Hippocampal formation (tissue), 2 donors: ENCODE measurements at places on chromosomes 5 and 9.
A peak's percentile ranks its signal among the peaks of the same experiment; 100 is the strongest.

- DNase-seq = no peak
Measured at GRCh38 chr9:133189826-133190225, 19.2 kb downstream of the OBP2B start.

GRCh38 chr5:3194684-3195083, 400.9 kb upstream of the IRX1 start:
- DNase-seq = no peak

DNA sequence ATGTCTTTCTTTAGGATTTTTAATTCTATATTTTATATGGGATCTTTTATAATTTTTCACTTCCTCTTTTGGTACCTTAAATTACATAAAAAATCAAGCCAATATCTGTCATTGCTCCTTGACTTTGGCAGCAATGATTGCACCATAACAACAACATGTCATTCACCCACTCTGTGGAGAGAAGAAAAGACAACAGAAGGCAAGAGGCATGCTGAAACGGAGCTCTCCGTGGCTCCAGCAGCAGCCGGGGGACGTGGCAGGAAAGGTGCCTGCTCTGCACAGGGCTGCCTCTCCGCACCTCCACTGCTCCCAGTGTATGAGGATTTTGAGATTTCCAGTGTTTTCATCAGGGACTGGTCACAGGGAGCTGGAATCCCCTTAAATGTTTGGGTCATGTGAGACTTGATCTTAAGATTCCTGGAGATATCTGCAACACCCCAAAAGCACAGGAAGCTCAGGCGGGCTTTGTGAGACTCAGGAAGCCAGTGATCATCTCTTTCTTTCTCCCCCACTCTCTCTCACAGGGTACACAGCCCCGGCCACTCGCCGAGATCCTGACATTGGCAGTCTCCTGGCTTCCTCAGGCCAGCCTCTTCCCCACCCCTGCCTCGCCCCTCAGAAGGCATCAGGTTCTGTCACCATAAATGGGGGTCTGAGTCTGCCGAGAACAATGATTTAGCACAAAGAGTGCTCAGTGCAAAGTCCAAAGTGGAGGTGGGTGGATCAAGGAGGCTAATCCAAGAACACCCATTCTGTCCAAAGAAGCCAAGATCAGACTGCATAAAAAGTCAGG, 74.6 kb downstream of the ACTL7B start:
- no peak for DNase-seq

- DNase-seq = no peak
Measured at GRCh38 chr5:98458004-98458403, 315.5 kb upstream of the RGMB start.

- DNase-seq = no peak
Measured at GRCh38 chr5:134794082-134794481, 35.5 kb downstream of the DDX46 start.

- DNase-seq = no peak
Measured at GRCh38 chr9:111843971-111844370, 49.2 kb upstream of the SHOC1 start.

DNA sequence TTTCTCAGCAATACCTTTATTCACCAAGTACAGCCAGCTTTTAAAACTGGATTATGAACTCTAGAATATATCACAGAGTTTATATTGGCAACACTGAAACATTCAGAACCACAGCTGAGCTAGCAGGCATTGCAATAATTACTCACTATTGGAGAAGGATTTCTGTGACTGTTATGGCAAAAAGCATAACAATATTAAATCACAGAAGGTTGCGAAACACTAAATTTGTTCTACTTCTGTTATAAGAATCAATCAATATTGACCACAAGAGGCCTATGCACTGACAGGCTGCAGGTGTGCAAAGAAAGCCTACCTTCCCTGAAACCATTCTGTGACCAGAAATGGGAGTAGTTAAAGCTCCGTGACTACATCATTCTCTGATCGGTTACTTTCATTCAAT, 59.2 kb downstream of the AP3B1 start:
- no peak for DNase-seq

DNA sequence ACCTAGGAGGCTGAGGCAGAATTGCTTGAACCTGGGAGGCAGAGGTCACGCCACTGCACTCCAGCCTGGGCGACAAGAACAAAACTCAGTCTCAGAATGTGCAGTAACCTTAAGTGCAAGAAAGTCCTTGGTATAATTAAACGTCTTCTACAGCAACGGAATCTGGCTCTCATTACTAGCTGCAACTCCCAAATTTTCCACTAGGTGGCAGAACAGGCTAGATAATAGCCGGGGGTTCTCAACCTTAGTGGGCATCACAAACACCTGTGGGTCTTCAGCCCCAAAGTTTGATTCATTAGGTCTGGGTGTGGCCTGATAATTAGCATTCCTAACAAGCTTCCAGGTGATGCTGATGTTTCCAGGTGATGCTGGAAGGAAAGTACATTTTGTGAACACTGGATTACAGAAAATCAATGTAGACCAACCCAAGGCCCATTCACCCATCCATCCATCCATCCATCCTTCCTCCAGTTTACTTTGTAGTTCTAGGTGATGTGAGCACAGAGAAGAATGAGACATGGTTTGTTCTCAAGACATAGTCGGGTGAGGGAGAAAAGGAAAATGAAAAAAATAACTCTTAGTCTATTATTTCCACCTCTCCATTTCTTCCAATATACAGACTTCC, 37.3 kb downstream of the FBXW2 start:
- peak; percentile 24 for DNase-seq

- DNase-seq = no peak
Measured at GRCh38 chr9:135010921-135011320, 76.5 kb upstream of the OLFM1 start.

GRCh38 chr5:17229313-17229712, 11.9 kb downstream of the BASP1 start:
- DNase-seq = no peak

DNA sequence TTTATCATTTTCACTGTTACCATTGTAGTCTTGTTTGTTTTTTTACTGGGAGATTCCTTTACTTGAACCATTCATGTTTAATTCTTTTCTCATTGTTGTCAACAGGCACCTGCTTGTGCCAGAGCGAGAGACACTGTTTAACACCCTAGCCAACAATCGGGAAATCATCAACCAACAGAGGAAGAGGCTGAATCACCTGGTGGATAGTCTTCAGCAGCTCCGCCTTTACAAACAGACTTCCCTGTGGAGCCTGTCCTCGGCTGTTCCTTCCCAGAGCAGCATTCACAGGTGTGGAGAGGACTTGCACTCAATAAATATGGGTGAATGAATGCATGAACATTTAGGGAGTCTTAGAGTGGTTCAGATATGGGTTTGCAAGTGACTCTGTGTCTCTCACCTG, 37.5 kb downstream of the NUP214 start:
- no peak for DNase-seq

GRCh38 chr5:75236322-75237316, at the start of gene ANKRD31:
Gene ANKRD31, minus strand, starts transcription at chr5:75236878. Its CDS starts 192 bp downstream, at chr5:75236686.
- peak; percentile 80 for DNase-seq

- no peak for DNase-seq
Measured at GRCh38 chr5:169280696-169281095, 20.2 kb downstream of the SLIT3 start.

GRCh38 chr5:178651046-178651810, 24.4 kb upstream of the CLK4 start:
- no peak for DNase-seq

DNA sequence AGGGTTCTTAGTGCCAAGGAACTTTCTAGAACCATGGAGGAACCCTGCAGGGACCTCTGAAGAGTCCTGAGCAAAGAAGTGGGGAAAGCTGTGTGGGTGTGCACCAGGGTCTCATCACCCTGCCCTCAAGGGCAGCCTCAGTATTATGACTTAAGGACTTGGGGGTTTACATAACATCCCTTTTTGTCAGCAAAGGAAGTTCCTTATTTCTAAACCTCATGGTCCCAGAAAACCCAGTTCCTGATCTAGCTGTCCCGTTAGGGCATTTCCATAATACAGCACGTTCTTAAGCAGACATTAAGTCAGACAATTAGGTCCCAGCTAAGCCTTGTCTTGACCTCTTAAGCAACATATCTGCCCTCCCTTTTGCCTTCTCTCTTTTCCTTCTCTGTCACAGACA, 57.3 kb downstream of the DAPK1 start:
- no peak for DNase-seq

DNA sequence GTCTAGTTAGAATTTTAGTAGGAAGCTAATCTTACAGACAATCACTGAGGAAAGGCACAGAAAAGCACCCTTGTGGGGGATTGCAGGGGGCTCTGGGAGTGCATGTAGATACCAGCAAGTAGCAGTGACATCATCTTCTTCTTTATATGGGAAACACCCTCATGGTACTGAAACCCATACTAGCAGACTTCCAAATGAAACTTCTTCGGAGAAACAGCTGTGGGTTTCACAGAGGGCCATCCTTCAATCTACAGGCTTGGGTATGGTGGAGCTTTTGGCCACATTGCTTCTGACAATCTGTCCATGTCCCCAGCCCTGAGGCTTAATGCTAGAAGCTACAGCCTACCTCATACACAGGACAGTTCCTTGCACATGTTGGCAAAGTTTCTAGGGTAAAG, 165.2 kb upstream of the NFIB start:
- DNase-seq = no peak

- DNase-seq = no peak
Measured at GRCh38 chr5:91281401-91281800, 101.7 kb downstream of the ARRDC3 start.

GRCh38 chr9:95296761-95297160, 20.7 kb downstream of the FANCC start:
- no peak for DNase-seq

DNA sequence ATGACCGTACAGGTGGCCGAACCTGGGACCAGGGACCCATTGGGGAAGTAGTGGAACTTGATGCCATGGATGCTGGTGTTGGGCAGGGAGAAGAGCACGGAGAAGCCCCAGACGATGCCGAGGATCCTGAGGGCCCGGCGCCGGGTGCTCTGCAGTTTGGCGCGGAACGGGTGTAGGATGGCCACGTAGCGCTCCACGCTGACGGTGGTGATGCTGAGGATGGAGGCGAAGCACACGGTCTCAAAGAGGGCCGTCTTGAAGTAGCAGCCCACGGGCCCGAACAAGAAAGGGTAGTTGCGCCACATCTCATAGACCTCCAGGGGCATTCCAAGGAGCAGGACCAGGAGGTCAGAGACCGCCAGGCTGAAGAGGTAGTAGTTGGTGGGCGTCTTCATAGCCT, 585 bp downstream of the NMUR2 start:
- DNase-seq = no peak

DNA sequence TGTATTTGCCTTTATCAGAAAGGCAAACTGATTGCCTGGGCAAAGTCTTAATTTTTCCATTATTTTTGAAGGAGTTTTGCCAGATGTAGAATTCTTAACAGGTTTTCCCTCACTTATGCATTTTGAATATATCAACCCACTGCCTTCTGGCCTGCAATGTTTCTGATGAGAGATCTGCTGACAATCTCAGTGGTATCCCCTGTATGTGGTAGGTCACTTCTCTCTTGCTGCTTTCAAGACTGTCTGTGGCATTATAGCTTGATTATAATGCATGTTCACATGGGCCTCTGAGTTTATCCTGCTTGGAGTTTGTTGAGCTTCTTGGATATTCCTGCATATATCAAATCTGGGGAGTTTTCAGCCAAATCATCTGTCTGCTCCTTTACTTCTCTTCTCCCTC, 82.2 kb downstream of the HABP4 start:
- DNase-seq = no peak

DNA sequence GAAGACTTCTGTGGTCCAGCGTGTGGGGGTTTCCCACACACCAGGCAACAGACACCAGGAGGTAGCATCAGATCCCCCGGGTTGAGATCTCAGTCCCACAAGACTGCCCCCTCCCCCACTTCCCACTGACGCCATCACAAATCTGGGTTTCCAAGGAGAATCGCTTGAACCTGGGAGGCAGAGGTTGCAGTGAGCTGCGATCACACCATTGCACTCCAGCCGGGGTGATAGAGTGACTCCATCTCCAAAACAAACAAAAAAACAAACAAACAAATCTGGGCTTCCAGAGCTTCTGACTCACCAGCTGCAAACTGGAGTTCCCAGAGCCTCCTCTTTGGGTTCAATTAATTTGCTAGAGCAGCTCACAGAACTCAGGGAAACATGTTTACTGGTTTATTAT, 4.7 kb upstream of the GBGT1 start:
- DNase-seq = no peak

DNA sequence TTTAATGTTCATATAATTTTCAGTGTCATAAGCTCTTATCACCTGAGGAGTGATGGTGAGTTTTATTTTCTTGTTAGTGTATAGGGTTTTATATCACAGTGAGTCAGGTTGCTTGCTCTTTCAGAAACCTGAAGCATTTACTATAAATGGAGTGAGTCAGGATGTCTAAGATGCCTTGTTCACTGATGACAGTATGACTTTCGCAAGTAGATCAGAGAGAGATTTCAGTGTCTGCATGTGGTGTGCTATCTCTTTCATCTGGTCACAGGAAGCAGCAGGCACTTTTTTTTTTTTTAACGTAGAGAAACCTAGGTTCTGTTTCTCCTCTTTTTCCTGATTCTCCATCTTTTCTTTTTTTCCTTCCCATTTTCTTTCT, 237.1 kb downstream of the DMRTA1 start:
- DNase-seq = no peak

DNA sequence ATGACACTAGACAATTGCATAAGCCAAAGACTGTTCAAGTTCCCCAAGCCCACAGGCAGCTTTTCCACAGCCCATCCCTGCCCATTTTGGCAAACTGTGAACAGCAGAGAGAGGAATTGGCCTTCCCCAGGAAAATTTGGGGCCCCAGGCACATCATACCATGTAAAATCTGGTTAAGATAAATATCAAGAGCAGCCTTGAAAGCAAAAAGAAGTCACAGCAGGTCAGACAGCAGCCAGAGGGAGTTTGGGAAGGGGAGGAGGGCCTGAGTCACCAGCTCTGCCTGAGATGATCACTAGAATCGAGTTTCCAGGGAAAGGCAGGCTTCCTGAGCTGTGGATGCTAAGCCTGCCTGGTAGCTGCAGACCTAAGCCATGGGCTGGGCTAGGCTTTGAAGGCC, 179.2 kb downstream of the RFK start:
- DNase-seq = no peak
